T-helper 17 cell (primary cell): ENCODE measurements at places on chromosomes 5 and 9. TPM values are rescaled to one million over a fixed set of nuclear protein-coding genes. Genes with fewer than 3 reads are reported as not detected.

The SPAG8 gene
- total RNA-seq: 0.97 TPM

DNA sequence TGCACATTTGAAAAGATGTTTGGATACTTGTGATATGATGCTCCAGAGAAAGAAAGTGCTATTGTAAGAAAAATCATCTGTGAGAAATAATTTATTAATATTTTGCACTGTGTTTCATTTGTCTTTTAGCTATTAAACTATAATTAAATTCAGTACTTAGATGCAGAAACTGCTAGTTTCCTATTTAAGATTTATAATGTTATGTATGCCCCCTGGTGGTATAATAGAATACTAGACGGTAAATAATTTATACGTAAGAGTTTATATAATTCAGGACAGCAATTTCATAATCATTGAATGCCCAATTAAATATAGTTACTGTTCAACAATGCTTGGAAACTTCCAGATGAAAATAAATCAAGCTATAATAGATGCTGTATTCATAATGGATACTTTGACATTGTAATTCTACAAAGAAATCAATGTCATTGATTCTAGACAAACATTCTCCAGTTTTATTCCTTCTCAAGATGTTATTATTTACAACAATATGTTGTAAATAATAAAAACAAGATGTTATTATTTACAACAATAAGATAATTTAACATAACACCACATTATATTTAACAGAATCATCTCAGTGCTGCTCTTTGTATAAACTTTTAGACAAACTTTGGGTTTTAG is 101.0 kb downstream of the TMEM232 start:
- no peak for DNase-seq
- H3K36me3 ChIP-seq: no peaks in the 10 kb centered on the region
- no peak overlapping the region for H3K27ac ChIP-seq
- H3K4me1 ChIP-seq: peaks cover 2% of the 10 kb centered on the region
- H3K27me3 ChIP-seq: peaks cover 7% of the 10 kb centered on the region

DNA sequence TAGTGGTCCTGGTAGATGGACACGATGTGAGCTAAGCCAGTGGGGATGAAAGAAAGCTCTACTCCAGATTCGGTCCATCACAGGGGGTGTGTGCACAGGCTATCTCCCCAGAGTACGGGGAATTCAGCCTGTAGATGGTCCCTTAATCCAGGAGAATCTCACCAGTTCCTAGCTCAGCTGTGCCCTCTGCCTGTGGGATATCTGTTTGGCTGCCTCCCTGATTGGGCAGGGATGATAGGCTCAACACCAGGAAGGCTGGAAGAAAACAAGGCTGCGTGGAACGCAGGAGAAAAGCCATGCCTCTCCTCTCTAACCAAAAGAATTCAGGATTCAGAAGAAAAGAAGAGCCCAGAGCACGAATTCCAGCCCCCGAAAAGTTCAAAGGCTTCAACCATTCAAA is 40.9 kb downstream of the VLDLR start:
- H3K4me1 ChIP-seq: peaks cover 11% of the 10 kb centered on the region
- H3K4me3 ChIP-seq: no peak overlapping the region
- H3K27me3 ChIP-seq: peaks cover 6% of the 10 kb centered on the region
- no peaks in the 10 kb centered on the region for H3K36me3 ChIP-seq

The HCN1 gene
- not detected for total RNA-seq

- no peaks in the 10 kb centered on the region for H3K36me3 ChIP-seq
- no peaks in the 10 kb centered on the region for H3K4me1 ChIP-seq
- H3K27me3 ChIP-seq: no peaks in the 10 kb centered on the region
- H3K27ac ChIP-seq: no peak overlapping the region
- no peak for DNase-seq
These were observed 153.4 kb downstream of the CEP120 start for GRCh38 chr5:123269851-123270250.

DNA sequence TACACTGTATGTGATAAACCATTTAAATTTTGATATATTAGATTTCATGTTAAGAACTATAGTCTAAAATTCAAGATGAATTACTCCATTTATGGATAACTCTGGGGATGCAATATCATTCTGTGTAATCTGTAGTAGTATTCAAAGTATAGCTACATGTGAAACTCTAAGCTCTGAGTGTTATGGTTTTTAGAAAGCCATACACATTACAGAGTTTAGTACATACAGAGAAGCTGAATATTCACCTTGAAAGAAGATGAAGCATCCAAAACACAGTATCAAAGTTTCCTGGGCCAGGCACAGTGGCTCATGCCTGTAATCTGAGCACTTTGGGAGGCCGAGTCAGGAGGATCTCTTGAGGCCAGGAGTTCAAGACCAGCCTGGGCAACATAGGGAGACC is 25.0 kb downstream of the ABHD17B start:
- H3K36me3 ChIP-seq: peaks cover 2% of the 10 kb centered on the region
- no peaks in the 10 kb centered on the region for H3K27me3 ChIP-seq
- DNase-seq: no peak
- H3K27ac ChIP-seq: peak overlapping the region; percentile 27
- no peak overlapping the region for H3K4me3 ChIP-seq
- H3K4me1 ChIP-seq: peaks cover 15% of the 10 kb centered on the region

GRCh38 chr5:168647083-168647482 is 67.9 kb upstream of the PANK3 start:
- H3K4me3 ChIP-seq: no peak overlapping the region
- H3K36me3 ChIP-seq: no peaks in the 10 kb centered on the region
- H3K27ac ChIP-seq: no peak overlapping the region
- no peaks in the 10 kb centered on the region for H3K4me1 ChIP-seq

The ERP44 gene
- 12.4 TPM for total RNA-seq
